ENCODE measurements at places on chromosomes 2 and 18.
A peak's percentile ranks its signal among the peaks of the same experiment; 100 is the strongest.

DNA sequence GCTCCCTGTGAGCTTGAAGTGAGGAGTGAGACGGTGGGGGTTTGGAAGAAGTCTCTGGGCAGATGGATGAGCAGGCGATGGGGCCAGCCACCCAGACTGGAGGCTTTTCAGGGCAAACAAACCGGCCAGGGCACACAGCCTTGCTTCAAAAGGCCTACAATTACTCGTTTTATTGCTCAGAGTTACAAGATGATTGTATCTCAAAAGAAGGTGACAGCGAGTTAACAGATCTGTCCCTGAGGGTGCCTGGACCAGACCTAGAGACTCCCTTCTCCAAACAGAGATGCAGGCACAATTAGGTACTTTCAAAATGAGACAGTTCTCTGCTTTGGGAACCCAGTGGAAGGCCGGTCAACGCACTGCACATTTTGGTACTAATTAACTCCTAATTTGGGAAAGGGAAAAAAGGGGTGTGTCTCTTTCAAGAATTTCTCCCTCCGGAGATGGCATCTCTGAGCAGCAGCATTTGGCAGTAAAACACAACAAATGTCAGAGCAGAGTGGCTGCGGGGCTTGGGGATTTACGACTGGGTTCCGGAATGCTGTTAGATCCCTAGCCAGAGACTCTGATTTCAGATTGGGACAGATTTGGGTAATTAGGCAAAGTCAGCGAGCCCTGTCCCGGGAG, 226.7 kb downstream of the TTC32 start:
- DNase-seq = no peak

- no peak for DNase-seq
Observed at GRCh38 chr2:20190170-20190569, 34.8 kb downstream of the SDC1 start.

DNA sequence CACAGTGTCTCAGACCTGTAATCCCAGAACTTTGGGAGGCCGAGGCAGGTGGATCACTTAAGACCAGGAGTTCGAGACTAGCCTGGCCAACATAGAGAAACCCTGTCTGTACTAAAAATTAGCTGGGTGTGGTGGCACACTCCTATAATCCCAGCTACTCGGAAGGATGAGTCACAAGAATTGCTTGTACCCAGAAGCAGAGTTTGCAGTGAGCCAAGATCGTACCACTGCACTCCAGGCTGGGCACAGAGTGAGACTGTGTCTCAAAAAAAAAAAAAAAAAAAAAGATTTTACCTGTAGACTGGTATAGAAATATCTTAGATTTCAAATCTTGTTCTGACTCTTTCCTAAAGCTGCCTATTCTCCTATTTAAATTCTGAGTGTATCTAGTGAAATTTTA, 7.2 kb upstream of the KLHL29 start:
- DNase-seq = no peak

- DNase-seq = peak; percentile 25
Observed at GRCh38 chr2:15940661-15941480, 521 bp downstream of the MYCN start.

DNA sequence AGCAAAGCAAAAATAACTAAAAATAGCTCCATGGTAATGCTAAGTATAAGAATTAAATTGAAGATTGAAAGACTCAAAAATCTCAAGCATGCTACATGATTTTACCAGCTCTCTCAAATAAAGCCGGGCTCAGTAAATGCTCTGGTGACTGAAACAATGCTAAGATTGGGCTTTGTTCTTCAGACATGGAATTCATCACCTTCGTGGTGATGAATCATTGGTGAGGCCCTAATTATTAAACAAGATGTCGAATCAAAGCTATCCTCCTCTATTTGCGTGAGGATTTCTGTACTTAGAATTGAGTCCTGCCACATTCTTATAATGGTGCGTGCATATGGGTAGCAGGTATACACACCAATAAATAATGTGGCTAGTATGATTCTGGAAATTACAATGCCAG, 58.8 kb upstream of the LRRTM1 start:
- no peak for DNase-seq

DNA sequence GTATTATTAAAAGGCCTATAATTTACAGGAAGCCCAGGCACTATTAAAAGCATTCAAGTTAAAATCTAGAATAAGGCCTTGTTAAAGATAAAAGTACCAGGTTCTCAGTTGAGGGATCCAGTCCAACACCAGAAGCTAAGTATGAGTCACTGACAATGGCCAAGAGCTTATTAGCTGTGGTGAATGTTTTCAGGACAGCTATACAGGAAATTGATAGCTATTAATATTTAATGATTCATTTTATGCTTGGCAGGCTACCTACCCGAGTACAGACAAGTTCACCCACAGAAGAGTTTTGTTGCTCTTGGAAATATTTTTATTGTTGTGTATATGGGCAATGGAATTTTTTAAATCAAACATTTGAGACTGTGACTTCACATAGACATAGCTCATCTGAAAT, 729.6 kb upstream of the ZNF804A start:
- no peak for DNase-seq

- DNase-seq = no peak
Observed at GRCh38 chr2:65351948-65352595, 80.3 kb downstream of the SPRED2 start.

- DNase-seq = no peak
Observed at GRCh38 chr18:54964741-54965140, 5.5 kb upstream of the CCDC68 start.

- no peak for DNase-seq
Observed at GRCh38 chr2:86038291-86039081, 67.2 kb downstream of the POLR1A start.

- DNase-seq = no peak
Observed at GRCh38 chr2:162403884-162404283, 60.0 kb downstream of the GCA start.

DNA sequence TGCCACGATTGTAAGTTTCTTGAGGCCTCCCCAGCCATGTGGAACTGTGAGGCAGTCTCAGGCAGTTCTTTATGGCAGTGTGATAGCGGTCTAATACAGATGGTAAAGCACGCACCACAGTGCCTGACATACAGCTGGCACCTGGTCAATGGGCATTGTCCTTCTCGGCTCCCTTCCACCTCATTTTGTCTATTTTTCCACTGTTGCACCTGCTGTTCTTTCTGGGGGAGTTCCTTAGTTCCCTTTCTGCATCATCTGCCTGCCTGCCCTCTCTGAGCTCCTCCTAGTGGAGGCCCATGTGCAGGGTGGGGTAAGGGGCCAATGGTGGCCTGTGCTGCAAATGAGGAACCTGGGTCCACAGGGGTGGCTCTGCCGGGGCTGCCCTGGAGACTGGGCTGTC, 157.6 kb downstream of the LPIN1 start:
- DNase-seq = no peak

GRCh38 chr18:47389210-47389609, 137.8 kb upstream of the SKOR2 start:
- no peak for DNase-seq

- DNase-seq = no peak
Observed at GRCh38 chr2:148132412-148132811, 111.5 kb downstream of the MBD5 start.

- DNase-seq = no peak
Observed at GRCh38 chr18:1825296-1825695, 746.0 kb downstream of the METTL4 start.

DNA sequence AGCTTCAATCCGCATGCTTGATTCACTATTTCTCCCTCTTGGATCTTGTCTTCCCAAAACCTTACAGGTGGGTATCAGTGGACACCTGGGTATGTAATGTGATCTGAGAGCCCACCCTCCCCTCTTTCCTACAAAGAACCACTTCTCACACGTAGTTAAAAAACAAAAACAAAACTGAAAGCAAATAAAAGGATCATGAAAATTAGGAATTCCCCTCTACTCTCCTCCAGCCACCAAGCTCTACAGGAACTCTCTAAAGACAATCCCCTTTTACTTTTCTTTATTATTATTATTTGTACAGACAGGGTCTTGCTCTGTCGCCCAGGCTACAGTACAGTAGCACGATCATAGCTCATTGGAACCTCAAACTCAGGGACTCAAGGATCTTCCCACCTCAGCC, 40.8 kb upstream of the MYO1B start:
- DNase-seq = no peak

DNA sequence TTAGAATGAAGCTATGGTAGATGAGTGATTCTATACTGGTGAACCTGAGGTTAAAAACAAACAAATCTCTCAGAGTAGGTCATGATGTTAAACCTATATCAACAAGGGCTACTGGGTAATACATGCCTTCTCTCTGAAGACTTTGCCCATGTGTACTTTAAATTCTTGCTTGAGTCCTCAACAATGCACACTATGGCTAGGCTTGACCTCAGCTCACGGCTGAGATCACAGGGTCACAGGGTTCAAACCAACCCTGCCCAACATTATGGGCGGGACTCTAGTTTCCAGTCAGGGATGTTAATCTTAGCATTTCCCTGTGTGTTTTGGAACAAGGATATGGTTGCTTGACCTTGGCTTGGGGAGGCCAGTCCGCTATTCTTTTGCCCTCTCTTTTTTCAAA, 7.7 kb downstream of the CD28 start:
- no peak for DNase-seq

GRCh38 chr2:79860228-79861058, 347.6 kb downstream of the CTNNA2 start:
- no peak for DNase-seq

- no peak for DNase-seq
Observed at GRCh38 chr2:62506421-62506750, 391 bp upstream of the TMEM17 start.

DNA sequence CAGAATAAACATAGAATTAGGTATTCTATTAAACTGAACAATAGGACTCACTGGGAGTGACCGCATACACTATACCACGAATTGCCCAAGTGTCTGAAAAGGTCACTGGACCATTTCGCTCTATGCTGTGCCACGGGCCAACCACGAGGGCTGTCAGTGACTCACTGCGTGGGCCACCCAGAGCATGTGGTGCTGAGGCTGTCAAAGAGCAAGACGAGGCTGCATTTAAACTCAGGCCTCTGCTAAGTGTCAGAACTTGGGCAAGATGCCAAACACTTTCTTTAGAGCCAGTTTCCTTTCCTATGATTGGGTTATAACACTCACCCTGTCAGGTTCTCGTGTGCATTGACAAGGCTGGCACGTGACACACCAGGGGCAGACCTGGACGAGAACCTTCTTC, 97.5 kb downstream of the SH3YL1 start:
- DNase-seq = no peak

GRCh38 chr18:59848002-59848401, 51.8 kb upstream of the PMAIP1 start:
- no peak for DNase-seq

GRCh38 chr2:95166065-95166763, 605 bp downstream of the ZNF2 start:
- no peak for DNase-seq

GRCh38 chr18:44651478-44651877, 29.2 kb upstream of the SETBP1 start:
- no peak for DNase-seq

DNA sequence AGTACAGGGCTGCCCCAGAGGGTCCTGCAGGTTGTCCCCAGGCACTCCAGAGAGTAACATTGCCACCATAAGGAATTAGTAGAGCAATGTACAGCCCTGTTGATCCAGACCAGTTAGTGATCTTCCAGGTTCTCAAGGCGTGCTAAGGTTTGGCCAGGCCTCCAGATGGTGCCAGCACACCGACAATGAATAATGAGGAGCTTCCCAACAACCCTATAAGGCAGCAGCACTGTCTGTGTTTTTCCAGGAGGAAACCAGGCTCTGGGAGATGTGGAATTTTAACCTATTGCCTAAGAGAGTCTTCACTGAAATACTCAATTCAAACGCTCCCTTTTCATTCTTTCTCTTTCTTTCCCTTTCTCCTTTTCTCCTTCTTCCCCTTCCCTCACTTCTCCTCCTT, 122.1 kb downstream of the MGAT5 start:
- DNase-seq = peak; percentile 13

- no peak for DNase-seq
Observed at GRCh38 chr2:201980389-201980821, 53.2 kb upstream of the FZD7 start.

DNA sequence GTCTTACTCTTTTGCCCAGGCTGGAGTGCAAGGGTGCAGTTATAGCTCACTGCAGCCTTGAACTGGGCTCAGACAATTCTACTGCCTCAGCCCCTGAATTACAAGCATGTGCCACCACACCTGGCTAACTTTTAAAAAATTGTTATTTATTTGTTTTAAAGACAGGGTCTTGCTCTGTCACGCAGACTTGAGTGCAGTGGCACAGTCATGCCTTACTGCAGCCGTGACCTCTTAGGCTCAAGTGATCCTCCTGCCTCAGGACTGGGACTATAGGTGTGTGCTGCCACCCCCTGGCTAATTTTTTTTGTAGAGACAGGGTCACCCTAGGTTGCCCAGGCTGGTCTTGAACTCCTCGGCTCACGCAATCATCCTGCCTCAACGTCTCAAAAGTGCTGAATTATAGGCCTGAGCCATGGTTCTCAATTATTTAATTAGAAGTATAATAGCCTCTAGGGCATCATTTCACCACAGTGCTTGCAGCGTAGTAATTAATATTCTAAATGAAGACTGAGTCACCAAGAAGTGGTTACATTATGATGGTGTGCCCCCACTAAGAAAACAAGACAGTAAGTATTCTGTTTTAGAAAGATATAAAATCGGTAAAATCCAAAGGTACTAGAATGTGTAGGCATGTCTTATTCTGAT, 69.6 kb downstream of the EML4 start:
- peak; percentile 47 for DNase-seq

DNA sequence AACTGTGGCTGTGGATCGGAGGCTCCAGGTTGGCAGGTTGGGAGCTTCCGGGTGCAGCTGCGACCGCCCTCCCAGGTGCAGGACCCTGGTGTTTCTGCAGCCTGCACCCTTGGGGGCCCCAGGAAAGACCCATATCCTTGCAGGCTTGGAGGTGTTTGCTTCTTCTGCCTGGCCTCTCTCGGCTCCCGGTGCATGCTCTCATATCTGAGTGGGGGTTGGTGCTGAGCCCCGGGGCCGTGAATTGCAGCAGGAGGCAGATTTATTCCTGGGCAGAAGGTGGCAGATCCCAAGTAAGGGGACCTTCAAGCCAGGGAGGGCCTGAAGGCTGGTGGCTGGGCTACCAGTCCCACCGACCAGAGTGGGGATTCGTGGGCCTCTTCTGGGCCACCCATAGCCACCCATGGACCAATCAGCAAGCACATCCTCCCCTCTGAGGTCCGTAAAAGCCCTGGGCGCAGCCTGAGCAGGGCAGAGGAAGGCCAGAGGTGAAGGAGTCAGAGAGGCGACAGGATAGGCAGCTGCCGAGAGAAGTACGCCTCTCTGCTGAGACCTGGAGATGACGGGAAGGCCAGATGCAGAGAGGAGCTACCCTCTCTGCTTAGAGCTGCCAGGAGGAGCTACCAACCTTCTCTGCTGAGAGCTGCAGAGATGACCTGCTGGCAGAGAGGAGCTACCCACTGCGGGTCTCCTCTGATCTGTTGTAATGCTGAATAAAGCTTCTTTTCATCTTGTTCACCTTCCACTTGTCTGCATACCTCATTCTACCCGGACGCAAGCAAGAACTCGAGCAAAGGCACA, 1279.0 kb upstream of the LRRTM1 start:
- peak; percentile 14 for DNase-seq

- no peak for DNase-seq
Observed at GRCh38 chr2:38601463-38602135, 1.1 kb downstream of the HNRNPLL start.

- no peak for DNase-seq
Observed at GRCh38 chr2:3154700-3155099, 222.9 kb downstream of the EIPR1 start.

Data from WTC11 (cell line).